ENCODE measurements at places on chromosomes 2 and 18.

DNA sequence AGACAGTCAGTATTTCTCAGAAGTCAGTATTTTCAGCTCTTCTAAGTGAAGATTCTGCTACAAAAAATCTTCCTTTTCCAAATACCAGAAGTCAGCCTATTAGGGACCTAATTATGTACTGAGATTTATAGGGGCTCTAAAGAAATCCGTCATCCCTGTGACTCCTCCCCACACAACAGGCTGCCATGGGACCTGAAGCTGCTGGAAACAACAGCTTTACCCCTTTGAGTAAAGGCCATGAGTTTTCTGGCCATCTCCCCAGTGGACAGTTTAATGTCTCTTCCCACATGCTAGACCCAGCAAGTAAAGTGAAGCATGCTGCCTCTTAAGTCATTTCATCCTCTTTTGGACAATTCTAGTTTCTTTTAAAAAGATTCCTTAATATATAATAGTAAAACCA lies 255.7 kb upstream of the ACVR2A start:
- DNase-seq: no peak

DNA sequence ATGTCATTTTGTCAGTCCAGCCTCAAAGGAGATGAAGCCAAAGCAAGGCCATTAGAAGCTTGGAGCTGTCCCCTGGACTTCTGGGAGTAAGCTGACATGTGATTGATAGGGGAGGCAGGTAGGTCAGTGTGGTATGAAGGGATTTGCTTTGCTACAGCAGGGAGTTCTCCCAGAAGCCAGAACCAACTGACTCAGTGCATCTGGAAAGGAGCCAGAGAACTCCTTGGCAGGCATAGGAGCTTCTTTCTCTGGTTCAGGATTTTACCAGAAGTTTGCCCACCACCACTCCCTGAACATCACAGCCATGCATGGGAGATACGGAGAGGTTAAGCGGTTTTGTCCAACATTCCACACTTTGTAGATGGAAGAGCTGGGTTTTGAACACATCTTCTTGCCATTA lies 24.5 kb upstream of the KCNE4 start:
- DNase-seq: no peak

GRCh38 chr2:30164131-30164925 lies 17.5 kb downstream of the YPEL5 start:
- no peak for DNase-seq

GRCh38 chr2:239522002-239522739 lies 121.4 kb upstream of the HDAC4 start:
- no peak for DNase-seq

DNA sequence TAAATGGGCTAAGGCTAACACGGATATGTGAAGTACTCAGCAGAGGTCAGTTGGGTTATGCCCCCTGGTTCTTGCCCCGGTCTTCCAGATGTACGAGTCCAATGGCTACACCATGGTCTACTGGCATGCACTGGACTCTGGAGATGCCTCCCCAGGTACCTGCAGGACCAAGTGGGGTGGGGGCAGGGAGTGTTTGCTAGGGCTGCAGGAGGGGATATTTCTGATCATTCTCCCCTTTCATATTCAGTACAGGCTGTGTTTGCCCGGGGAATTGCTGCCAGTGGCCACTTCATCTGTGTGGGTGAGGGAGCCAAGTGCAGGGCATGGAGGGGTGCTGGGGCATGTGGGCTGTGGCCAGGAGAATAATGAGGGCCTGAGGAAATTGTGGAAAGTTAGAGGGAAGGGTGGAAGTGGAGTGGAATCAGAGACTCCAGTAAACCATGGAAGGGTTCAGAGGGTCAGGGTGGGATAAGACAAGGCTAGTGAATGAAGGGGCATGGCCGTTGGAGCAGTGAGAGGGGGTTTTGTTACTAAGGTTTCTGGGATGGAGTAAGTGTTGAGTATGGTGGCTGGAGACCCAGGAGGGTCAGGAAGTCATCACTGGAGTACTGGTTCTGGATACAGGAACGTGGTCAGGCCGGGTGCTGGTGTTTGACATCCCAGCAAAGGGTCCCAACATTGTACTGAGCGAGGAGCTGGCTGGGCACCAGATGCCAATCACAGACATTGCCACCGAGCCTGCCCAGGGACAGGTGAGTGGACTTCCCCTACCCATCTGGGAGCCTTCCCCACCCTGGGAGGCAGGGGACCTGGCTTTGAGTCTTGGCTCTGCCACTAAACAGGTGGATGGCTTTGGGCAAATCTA lies 1.9 kb downstream of the WDR54 start:
- no peak for DNase-seq

- DNase-seq: no peak
Measured at GRCh38 chr2:11154016-11154922, 998 bp upstream of the SLC66A3 start.

DNA sequence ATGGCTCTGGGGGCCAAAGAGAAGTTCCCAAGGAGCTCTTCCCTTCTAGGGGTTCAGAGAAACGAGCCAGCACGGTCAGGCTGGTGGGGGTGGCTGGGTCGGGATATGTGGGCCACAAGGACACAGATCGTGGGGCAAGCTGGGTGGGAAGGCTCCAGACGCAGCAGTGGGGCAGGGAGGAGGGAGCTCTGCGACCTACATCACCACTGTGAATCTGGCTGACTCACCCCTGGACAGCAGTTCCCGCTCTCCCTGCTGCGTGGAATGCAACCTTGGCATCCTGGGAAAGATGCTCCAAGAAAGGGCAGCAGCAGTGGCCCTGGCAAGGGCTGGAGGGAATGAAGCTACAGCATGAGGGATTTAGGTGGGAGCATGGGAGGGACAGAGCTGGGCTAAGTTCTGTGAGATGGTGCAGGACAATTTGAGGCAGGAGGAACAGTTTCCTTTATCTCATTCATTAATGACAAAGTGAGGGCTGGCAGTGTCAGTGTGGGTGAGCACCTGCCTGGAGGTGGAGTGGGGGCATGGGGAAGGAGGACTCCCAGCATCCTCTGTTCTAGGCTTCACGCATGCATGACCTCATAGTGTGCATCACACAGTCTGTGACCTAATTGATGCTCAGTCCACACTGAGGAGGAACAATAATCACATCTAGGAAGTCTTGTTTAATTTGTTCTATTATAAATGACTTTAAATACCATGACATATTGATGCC lies 25.0 kb downstream of the CELF4 start:
- no peak for DNase-seq

DNA sequence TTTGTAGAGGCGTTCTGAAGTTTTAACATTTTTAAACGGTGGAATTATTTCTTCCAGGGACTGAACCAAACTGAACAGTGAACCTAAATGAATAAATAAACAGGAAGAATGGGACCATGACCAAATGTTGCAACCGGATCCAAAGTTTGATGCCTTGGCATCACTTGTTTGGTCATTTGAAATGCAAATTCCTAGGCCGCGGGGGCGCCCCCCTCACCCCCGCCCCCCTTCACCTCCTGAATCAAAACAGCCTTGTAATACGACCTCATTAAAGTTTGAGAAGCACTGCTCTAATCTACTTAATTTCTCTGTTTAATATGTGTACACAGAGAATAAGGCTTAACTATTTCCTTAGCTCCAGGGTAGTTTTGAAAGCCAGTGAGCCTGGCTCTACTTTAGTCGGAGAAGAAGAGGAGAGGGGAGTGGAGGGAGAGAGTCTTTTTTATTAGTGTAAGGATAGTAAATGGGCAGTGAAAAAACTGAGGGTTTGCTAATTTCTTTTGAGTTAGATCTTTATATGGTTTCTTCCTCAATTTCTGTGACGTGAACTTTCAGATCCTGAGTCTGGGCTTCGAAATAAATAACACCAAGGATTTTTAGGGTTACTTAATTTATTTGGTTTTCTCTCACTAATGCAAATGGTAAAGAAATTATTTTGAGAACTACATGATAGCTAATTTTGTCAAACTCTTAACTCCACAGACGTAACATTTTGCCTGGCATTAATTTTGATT lies 5.7 kb downstream of the C2orf80 start:
- no peak for DNase-seq

DNA sequence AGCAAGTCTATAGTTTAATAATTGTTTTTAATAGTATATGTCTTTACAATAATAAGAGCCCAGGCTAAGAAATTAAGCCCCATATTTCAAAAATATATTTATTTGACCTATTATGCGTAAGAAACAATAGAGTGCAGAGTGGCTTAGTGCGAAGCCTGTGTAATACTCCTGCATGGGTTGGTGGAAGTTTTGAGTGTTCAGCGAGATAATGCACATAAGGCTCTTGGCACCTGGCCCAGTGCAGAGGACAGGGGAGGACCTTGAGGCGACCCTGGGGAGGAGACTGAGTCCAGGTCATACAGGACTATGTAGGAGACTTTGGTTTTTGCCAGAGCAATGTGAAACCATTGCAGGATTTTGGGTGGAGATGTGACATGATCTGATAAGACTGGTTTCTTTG lies 132.4 kb upstream of the ST6GAL2 start:
- DNase-seq: no peak

- no peak for DNase-seq
Measured at GRCh38 chr18:73976433-73976832, 171.2 kb downstream of the FBXO15 start.

GRCh38 chr2:99420751-99421299 lies 69.0 kb downstream of the REV1 start:
- no peak for DNase-seq

GRCh38 chr2:120902592-120902991 lies 166.9 kb downstream of the GLI2 start:
- DNase-seq: no peak

GRCh38 chr18:70442933-70443332 lies 154.1 kb downstream of the SOCS6 start:
- DNase-seq: no peak

GRCh38 chr2:188952901-188953300 lies 21.3 kb upstream of the COL3A1 start:
- DNase-seq: no peak

DNA sequence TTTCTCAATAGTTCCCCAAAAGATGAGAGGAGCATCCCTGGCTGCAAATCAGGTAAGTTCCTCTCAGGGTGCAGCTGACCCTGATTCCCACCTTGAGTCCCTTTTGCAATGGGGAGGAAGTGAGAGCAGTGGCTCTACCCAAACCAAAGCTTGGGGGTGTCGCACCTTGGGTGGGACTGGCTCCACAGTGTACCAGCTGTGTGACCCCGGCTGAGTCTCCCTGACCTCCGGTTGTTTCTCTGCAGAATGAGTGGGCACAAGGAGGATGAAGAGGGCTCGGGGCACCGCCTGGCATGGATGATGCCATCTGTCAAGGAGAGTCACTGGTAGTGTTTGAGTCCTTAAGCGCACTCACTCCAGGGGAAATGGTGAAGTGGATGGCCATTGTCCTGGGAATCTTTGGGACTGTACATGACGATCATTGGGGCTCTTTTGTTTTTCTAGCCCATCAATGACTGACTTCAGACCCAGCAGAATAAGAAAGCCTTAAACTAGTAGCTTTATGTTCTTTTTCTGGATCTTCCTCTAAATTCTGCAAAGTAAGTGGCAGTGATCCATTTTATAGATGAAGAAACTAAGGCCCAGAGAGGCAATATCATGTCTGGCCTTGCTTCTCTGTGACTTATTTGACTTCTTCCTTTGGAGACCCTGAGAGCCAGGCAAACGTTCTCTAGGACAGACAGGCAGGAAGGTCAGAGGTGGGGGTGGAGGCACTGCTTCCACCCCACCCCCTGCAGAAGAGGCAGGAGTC lies 106.3 kb upstream of the ST3GAL5 start:
- DNase-seq: no peak

GRCh38 chr2:196376984-196377877 lies 205.9 kb upstream of the STK17B start:
- DNase-seq: no peak

GRCh38 chr2:216202626-216203250 lies 93.6 kb downstream of the XRCC5 start:
- no peak for DNase-seq

- DNase-seq: peak; percentile 3
Measured at GRCh38 chr2:230319211-230319862, 7.7 kb upstream of the SP140L start.

DNA sequence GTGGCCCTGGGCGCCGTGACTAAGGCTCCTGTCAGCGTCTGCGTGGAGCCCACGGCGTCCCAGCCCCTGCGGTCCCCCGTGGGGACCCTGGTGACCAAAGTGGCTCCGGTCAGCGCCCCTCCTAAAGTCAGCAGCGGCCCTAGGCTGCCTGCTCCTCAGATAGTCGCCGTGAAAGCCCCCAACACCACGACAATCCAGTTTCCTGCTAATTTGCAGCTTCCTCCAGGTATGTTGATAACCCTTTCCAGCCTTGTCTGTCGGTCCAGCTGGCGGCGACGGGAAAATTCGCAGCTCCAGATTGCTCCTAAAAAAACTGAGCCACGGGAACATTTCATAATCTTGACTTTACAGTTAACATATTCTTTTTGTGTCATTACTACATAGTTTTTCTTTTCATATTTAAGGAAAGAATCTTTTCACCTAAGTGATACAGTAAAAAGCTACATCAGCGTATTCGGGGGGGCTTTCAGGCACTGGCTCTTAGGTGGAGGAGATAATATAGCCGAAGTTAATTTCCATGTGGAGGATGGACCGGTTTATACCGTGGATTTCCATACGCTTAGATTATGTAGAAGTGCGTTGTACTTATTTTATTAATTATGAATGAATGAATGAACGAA lies 916 bp downstream of the TAF4B start:
- peak; percentile 7 for DNase-seq

GRCh38 chr2:69667805-69668382 lies 24.4 kb upstream of the AAK1 start:
- DNase-seq: no peak

- no peak for DNase-seq
Measured at GRCh38 chr18:43382641-43383403, 105.5 kb upstream of the SYT4 start.

DNA sequence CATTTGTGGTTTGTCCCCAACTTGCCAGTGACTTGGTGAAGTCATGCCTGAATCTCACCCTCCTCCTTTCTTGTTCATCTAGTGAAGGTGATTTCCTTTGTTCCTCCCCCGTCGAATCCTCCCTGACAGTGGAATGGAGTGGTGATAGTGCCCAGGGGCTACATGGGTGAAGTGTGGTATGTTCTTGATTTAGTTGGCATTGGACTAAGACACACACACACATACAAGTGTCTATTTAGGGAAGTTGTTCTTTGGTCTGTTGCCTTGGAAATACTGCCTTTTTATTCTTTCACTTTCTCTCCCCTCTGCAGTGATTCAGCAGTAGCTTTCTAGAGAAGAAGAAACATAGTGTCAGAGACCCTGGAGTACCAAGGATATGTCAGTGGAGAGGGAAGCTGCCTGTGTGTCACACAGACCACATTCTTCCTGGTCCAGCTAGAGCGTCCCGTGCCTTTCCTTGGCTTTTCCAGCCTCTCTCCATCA lies 10.9 kb downstream of the INPP4A start:
- DNase-seq: peak; percentile 82

DNA sequence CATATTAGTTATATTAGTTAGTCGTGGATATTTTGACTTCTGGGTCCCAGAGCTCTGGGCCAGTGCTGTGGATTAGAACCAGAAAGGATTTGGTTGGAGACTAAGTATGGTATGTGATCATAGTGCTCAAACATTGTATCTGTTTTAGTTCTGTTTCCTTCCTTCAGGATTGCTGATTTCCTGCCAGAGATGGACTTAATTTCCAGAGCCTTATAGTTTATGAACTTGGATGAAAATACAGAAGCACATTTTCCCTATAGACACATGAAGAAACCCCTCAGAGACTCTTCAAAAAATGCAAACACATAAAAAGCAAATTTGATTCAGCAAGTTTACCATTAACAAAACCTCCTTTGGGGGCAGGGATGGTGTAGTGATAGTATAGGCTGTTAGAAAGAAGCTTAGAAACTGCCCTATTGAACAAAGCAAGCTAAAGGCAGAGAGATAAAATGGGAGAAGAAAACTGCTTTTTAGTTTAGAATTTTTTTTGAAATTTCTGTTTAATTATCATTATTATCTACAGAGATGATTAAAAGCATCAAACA lies 88.7 kb upstream of the EFEMP1 start:
- peak; percentile 60 for DNase-seq
